ENCODE measurements at places on chromosomes 13 and 19. TPM values are rescaled to one million over a fixed set of nuclear protein-coding genes. Genes with fewer than 3 reads are reported as not detected.
A peak's percentile ranks its signal among the peaks of the same experiment; 100 is the strongest.

DNA sequence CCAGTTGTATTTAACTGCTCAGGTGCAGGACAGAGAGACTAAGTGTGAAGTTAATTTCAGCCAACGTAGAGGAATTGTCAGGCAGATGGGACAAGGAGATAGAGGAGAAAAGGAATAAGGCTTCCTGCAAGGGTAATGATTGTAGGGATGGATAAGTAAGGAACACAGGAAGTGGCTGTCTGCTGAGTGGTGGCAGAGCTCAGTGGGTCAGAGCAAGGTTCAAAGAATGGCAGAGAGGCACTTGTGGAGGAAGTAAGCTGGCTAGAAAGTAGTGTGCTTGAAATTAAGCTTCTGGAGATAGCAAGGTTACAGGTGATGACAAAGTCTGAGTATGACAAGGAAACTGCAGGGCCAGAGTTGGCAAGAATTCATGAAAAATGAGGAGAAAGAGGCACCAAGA, 47.9 kb downstream of the USPL1 start:
- no peaks in the 10 kb centered on the region for H3K27me3 ChIP-seq
- H3K27ac ChIP-seq, result no peak overlapping the region
- no peaks in the 10 kb centered on the region for H3K36me3 ChIP-seq

DNA sequence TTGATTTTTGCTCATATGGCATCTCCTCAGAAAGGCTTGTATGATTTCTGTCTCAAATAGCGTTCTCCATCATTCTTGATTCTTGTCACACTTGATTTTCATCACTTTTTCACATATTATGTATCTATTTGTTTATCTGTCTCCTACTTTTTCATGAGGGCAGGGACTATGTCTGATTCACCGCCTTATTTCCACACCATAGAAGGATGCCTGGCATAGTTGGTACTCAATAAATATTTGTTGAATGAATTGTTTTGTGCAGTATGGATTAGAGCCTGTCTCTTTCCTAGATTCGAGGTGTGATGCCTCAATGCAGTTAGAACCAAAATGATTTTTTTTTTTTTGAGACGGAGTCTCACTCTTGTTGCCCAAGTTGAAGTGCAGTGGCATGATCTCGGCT, 12.1 kb downstream of the SAE1 start:
- H3K36me3 ChIP-seq, result no peaks in the 10 kb centered on the region
- peaks cover 6% of the 10 kb centered on the region for H3K4me1 ChIP-seq
- H3K27me3 ChIP-seq, result no peaks in the 10 kb centered on the region
- no peak overlapping the region for H3K4me3 ChIP-seq

GRCh38 chr13:84896128-84896527, 903.1 kb downstream of the SLITRK6 start:
- H3K36me3 ChIP-seq, result no peaks in the 10 kb centered on the region
- no peak overlapping the region for H3K4me3 ChIP-seq
- no peaks in the 10 kb centered on the region for H3K27me3 ChIP-seq
- H3K27ac ChIP-seq, result no peak overlapping the region
- H3K4me1 ChIP-seq, result no peaks in the 10 kb centered on the region

DNA sequence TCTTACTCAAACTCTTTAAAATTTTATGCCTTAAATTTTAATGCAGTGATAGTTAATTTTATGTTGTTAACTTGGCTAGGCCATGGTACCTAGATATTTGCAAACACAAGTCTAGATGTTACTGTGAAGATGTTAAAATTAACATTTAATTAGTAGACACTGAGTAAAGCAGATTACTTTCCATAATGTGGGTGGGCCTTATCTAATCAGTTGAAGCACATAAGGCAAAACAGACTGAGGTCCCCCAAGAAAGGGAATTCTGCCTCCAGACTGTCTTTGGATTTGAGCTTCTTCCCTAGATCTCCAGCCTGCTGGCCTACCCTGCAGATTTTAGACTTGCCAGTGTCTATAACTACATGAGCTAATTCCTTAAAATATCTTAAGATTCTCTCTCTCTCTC, 294.0 kb downstream of the ENOX1 start:
- H3K36me3 ChIP-seq, result no peaks in the 10 kb centered on the region
- H3K4me1 ChIP-seq, result no peaks in the 10 kb centered on the region
- H3K27me3 ChIP-seq, result no peaks in the 10 kb centered on the region
- H3K27ac ChIP-seq, result no peak overlapping the region
- no peak for DNase-seq

DNA sequence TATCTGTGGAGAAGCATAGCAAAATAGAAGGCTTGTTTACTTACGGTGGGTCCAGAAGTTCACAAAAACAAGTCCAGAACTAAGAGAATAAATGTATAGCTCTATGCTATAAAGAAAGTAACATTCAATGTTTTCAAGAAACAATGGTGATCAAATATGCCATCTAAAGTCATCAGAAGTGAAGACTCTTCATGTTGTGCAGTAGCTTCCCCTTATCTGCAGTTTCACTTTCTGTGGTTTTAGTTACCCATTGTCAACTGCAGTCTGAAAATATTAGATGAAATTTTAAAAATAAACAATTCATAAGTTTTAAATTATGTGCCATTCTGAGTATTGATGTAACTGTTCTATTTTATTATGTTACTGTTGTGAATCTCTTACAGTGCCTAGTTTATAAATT, 72.5 kb downstream of the EDNRB start:
- no peak overlapping the region for H3K4me3 ChIP-seq
- no peak for DNase-seq
- H3K27me3 ChIP-seq, result no peaks in the 10 kb centered on the region
- no peaks in the 10 kb centered on the region for H3K36me3 ChIP-seq
- no peak overlapping the region for H3K27ac ChIP-seq
- no peaks in the 10 kb centered on the region for H3K4me1 ChIP-seq

- no peaks in the 10 kb centered on the region for H3K4me1 ChIP-seq
- DNase-seq, result no peak
- H3K4me3 ChIP-seq, result no peak overlapping the region
- no peaks in the 10 kb centered on the region for H3K27me3 ChIP-seq
Measured at GRCh38 chr19:41302624-41303351, 7.2 kb upstream of the CCDC97 start.

GRCh38 chr13:43782686-43783085, 4.1 kb downstream of the ENOX1 start:
- H3K36me3 ChIP-seq, result no peaks in the 10 kb centered on the region
- DNase-seq, result no peak
- peaks cover 2% of the 10 kb centered on the region for H3K27me3 ChIP-seq
- no peak overlapping the region for H3K4me3 ChIP-seq

DNA sequence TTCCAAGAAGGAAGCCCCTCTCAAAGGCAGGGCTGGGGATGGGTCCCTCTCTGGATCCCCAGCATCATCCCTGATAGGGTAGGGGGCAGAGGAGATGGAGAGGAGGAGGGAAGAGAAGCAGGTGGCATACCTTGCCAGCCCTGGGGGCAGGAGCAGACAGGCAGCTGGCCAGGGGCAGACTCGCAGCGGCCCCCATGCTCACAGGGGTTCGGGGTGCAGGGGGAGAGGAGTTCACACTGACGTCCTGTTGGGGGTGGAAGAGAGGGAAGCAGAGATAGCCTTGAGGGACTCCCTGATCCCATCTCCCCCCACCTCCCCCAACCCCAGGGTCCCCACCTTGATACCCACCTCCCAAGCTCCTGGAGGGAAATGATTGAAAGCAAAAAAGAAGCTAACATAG, 16.0 kb downstream of the NOTCH3 start:
- H3K27ac ChIP-seq, result no peak overlapping the region
- no peaks in the 10 kb centered on the region for H3K4me1 ChIP-seq
- no peak overlapping the region for H3K4me3 ChIP-seq

DNA sequence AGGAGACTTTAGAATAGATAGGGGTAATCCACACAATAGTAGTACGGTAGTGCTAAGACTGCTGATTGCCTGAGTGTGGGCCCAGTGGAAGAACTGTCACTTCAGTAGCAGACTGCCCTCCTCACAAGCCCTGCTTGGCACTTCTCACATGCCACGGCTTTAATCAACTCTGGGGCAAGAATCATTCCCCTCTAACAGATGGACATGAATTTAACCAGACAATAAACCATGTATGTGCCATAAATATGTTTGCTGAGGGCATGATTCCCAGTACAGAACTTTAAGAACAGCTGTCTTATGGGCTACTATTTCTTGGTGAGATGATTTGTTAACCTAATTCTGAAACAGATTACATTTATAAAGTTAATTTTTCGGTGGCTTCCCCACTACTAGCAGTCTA, 22.0 kb downstream of the DPY19L3 start:
- no peaks in the 10 kb centered on the region for H3K36me3 ChIP-seq
- DNase-seq, result no peak
- H3K4me3 ChIP-seq, result no peak overlapping the region

DNA sequence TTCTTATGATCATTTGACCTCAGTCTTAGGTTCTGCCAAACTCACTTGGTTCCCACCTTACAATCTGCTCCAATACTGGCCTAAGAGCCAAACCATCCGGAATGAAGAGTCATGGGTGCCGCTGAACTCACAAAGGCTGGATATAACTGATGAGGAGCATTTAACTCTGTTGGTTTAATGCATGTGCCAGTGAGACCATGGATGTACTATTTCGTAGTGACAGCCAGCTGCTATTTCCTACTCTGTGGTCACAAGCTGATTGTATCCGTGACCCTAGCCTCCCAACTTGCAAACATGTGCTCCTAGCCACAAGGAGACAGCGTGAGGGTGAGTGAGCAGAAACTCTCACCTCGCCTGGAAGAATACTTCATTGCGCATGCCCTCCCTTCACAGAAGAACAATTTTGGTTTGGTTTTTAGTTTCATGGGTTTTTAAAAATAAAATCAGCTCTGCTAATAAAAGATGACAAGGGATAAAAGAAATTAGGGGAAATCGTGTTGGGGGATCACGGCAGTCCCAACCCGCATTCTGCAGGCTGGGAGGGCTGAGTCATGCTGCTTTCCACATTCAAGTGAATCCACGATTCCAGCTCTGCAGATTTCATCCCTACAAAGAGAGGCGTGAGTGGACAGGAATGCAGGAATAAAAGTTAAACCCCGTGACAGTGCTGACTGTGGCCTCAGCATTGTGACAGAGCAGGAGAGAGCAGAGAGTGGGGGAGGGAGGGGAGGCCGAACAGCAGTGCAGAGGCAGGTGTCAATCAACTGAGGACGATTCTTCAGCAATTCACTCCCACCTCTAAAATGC, 66.8 kb upstream of the RAP2A start:
- DNase-seq, result no peak
- H3K4me1 ChIP-seq, result peaks cover 53% of the 10 kb centered on the region
- H3K27ac ChIP-seq, result peak overlapping the region; percentile 66
- H3K36me3 ChIP-seq, result peaks cover 25% of the 10 kb centered on the region
- no peaks in the 10 kb centered on the region for H3K27me3 ChIP-seq

- peak overlapping the region; percentile 12 for H3K27ac ChIP-seq
- no peak overlapping the region for H3K4me3 ChIP-seq
- no peak for DNase-seq
- no peaks in the 10 kb centered on the region for H3K36me3 ChIP-seq
Measured at GRCh38 chr13:114143806-114144605, 11.6 kb upstream of the RASA3 start.

GRCh38 chr19:46376241-46377153, 29.6 kb downstream of the PPP5C start:
- H3K27ac ChIP-seq, result no peak overlapping the region
- no peak for DNase-seq
- no peaks in the 10 kb centered on the region for H3K4me1 ChIP-seq

GRCh38 chr19:44072543-44073401, 813 bp downstream of the ZNF284 start:
- peak overlapping the region; percentile 76 for H3K4me3 ChIP-seq
- DNase-seq, result no peak

GRCh38 chr13:80038371-80038770, 302.6 kb downstream of the SPRY2 start:
- no peaks in the 10 kb centered on the region for H3K36me3 ChIP-seq
- H3K27ac ChIP-seq, result no peak overlapping the region
- no peaks in the 10 kb centered on the region for H3K4me1 ChIP-seq
- no peak overlapping the region for H3K4me3 ChIP-seq

GRCh38 chr19:16160943-16161560, 12.3 kb downstream of the CIB3 start:
- H3K4me1 ChIP-seq, result peaks cover 2% of the 10 kb centered on the region
- H3K4me3 ChIP-seq, result no peak overlapping the region
- DNase-seq, result peak; percentile 32

DNA sequence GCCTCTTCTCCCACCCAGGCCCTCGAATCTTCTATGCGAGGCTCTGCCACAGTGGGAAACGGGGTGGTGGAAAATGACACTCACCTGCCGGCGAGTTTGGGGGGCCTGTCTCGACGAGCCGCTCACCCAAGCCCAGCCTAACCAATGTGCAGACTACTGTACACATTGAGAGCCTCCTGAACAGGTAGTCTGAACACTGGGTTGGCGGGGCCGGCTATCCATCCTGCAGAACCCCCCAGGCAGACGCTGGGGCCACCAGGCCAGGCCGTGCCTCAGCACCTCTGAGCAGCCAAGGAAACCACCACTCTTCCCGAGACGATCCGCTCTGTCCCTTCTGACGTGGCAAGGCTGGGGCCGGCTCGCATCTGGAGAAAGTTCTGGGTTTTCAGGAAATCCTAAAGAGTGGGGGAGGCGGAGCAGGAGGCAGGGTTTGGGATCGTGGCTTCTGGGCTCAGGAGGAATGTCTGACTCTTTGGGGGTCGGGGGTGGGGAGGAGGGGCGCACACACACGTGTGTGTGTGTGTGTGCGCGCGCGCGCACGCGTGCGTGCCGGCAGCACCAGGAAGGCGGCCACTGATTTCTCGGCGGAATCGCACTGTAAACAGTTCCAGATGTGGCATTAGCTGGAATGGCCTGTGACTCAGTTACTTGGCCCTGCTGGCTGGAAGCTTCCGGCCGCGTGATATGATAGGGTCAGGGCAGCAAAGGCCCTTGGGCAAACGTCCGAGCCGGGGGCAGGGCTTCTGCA, 18.5 kb downstream of the TMED1 start:
- no peak overlapping the region for H3K4me3 ChIP-seq
- H3K27me3 ChIP-seq, result no peaks in the 10 kb centered on the region
- H3K27ac ChIP-seq, result no peak overlapping the region
- DNase-seq, result no peak
- H3K36me3 ChIP-seq, result no peaks in the 10 kb centered on the region

DNA sequence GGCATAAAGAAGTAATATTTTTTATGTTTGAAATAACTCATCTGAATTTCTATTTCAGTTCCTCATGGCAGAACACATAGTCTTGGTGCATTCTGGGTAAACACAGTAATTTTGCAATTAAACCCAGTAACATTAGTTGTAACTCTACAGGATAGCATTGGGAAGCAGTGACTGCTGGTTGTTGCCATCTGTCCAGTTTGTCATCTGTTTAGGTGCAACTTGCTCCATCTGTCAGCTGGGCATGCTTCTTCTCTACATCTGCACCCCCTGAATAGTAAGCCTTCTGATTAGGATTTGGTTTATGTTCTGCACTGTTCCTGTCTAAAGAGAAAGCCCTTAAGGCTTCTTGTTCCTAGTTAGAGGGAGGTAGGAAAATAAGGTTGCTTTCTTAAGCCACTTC, 63.5 kb upstream of the CSNK1A1L start:
- H3K4me3 ChIP-seq, result no peak overlapping the region
- no peaks in the 10 kb centered on the region for H3K4me1 ChIP-seq
- no peak overlapping the region for H3K27ac ChIP-seq
- DNase-seq, result no peak
- H3K27me3 ChIP-seq, result no peaks in the 10 kb centered on the region
- no peaks in the 10 kb centered on the region for H3K36me3 ChIP-seq

POLD1 gene
- total RNA-seq, result 71.7 TPM

IL17D gene
- total RNA-seq, result 0.46 TPM

OSCAR gene
- total RNA-seq, result 6.8 TPM

COL4A2 gene
- total RNA-seq, result 3.0 TPM

PPP1R15A gene
- 27.1 TPM for total RNA-seq

KLK6 gene
- total RNA-seq, result not detected

CHST8 gene
- 0.28 TPM for total RNA-seq

MBD3L3 gene
- not detected for total RNA-seq

C1QTNF9B gene
- not detected for total RNA-seq

RNASEH2B gene
- total RNA-seq, result 37.8 TPM

NLRP4 gene
- not detected for total RNA-seq
